NCI-H774 (cell line): ENCODE measurements at places on chromosomes 1 and 21.

DNA sequence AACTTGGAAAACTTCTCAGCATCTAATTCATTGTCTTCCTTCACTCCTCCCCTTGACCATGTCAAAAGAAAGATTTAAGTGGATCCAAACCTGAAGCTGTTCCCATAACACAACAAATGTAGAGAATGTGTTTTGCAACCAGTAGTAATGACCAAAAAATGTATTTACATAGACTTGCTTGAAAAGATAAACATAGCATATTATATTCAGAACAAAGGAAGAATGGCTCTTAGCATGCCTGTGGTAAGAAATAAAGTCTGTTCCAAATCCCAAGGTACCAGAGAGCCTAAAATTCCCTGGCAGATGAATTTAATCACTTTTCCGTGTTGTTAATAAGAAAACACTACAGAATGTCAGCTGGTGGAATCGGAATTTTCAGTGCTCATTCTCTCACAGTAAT, 36.8 kb downstream of the FMO3 start:
- no peak for DNase-seq

GRCh38 chr21:45067462-45068285, 6.7 kb upstream of the ADARB1 start:
- DNase-seq: no peak

DNA sequence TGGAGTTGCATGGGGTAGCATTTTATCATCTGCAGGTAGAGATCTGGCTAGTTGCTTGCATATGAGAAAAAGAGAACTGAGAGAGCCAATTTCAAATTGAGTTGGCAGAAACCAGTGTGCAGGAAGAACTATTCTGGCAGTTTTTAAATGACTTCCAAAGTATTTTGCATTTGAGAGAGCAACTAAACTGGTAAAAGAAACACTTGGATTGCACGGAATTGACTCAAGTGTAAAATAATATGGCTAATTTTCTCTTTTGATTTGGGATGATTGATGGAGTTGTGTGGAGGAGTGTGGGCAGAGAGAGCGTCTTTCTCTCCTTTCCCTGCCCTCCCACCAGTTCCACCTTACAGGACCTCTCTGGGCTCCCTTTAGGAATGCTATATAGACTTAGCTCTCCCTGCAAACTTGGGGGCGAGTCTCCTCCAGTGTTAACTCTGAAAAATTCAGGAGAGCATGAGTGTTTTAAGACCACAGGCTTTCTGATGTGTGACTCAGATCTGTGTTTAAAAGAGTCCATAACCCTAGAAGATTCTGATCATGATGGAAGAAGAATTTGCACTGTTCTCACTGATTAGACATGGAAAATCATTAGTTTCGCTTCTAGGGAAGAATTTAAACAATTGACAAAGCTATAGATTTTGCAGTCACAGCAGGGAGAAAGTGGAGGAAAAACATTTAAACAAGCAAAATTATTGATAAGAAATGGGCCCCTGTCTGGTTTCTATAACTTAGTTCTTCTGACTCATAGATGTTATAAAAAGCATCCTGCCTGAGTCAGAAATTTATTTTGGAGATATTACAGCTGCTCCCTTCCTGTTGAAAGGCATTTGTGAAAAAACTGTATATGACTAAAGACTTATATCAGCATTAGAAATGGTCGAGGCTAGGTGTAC, 24.9 kb upstream of the CTBS start:
- no peak for DNase-seq

- DNase-seq: no peak
Measured at GRCh38 chr1:50265790-50266314, 157.1 kb downstream of the ELAVL4 start.

DNA sequence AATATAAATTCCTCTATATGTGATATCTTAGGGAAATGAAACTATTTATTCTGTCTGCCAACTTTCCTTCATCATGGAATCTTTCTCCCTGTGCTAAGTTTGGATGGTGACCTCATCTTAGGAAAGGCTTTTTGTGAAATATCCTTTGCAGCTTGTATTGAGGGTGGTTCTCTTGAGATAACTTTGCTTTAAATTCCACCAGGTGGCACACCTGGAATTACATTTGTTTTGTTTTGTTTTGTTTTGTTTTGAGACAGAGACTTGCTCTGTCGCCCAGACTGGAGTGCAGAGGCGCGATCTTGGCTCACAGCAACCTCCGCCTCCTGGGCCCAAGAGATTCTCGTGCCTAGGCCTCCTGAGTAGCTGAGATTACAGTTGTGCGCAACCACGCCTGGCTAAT, 7.6 kb upstream of the CD1A start:
- no peak for DNase-seq

GRCh38 chr1:195328681-195329080, 1279.6 kb downstream of the KCNT2 start:
- DNase-seq: no peak

DNA sequence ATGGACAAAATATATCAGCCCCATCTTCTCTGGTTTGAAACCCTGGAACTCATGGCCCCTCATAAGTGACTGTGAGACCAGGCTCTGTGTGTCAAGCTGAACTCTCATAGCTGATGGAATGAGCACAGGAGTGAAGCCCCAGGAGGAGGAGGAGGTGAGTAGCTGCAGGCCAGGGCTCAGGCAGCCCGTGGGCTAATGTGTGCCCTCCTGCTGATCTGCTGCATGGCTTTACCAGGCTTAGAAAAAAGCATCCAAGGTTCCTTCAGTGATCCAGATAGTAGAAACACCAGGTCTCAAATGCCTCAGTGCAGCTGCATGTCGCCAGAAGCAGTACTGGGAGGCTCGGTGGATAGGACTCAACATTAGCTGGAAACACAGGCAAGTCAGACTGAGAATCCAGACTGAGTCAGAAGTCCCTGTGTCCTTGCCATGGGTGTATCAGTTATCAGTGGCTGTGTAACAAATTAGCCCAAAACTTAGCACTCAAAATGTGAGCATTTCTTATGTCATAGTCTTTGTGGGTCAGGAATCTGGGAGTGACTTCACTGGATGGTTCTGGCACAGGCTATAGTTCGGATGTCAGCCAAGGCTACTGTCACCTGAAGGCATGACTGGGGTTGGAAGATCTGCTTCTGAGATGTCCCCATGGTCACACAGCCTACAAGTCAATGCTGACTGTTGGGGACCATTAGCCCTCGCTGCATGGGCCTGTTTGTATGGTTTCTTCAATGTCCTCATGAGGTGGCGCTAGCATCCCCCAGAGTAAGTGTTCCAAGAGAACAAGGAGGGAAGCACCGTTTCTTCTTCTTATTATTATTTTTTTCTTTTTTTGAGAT, 255.4 kb upstream of the IRF2BP2 start:
- no peak for DNase-seq

- DNase-seq: no peak
Measured at GRCh38 chr1:170063109-170063826, 11.2 kb downstream of the KIFAP3 start.

- no peak for DNase-seq
Measured at GRCh38 chr1:15994590-15995351, 9.3 kb upstream of the SRARP start.

DNA sequence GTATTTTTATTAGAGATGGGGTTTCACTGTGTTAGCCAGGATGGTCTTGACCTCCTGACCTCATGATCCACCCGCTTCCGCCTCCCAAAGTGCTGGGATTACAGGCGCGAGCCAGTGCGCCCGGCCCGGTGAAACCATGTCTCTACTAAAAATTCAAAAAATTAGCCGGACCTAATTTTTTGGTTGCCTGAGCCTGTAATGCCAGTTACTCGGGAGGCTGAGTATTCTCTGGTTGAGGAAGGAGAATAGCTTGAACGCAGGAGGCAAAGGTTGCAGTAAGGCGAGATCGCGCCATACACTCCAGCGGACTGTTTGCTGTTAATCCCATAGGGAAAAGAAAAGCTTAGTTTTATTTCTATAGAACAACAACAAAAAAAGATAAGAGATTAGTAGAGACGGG, 29.9 kb upstream of the HJV start:
- no peak for DNase-seq

- DNase-seq: no peak
Measured at GRCh38 chr21:38498057-38498833, at the start of gene ERG. TSS of gene ERG (minus strand) at chr21:38498477. CDS start at chr21:38498380, 97 bp downstream.

DNA sequence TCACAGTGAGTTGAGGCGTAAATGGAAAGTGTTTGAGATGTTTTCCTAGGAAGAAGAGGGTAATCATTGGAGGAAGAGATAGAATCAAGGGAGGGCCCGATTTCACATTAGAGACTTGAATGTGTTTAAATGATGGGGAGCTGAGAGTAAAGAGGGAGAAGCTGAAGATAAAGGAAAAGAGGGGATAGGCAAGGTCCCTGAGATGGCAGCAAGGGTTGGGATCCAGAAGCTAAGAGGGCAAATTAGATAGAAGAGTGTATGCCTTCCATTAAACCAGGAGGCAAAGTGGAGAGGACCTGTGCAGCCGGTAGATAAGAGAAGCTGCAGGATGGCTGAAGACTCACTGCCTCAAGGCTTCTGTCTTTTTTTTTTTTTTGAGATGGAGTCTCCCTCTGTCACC, 21.6 kb upstream of the CSF1 start:
- no peak for DNase-seq

DNA sequence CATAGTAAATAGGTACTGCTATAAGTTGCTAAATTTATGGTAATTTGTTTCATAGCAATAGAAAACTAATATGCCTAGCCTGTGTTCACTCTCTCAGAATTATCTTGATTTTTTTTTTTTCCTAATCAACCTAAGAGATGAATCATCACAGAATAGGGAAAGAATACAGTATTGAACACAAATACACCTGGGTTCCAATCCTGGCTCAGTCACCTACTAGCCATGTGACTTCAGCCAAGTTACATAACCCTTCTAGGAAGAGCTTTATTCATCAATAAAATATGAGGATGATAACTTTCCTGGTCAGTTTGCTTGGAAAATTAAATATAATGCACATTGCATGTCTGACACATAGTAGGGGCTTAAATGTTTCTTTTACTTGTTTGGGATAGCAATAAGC, 279.5 kb downstream of the FOXD2 start:
- DNase-seq: no peak

DNA sequence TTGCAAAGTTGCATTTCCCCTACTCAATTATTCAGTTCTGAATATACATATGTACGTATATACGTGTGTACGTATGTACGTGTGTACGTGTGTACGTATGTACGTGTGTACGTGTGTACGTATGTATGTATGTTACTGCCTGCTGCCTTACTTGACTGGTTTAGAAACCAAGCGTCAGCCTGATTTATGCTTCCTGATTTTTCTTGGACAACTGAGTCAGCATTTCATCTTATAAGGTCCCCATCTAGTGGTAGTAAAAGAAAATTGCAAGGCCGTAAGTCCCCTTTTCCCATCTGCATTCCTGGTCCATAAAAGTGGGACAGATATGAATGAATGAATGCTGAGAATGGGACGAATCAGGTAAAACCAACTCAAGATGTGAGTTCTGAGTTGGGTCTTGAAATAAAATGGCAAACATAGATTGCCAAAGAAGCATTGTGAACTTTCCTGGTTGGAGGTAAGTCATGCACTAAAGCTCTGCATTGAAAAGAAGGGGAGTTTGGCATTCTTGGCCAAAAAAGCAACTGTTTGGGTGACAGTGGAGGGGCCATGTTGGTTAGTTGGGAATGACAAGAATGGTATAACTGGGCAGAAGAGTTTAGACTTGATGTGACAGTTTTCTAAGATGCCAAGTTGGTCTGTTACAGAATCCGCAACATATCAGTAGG, 76.4 kb upstream of the DNAH14 start:
- peak; percentile 38 for DNase-seq

DNA sequence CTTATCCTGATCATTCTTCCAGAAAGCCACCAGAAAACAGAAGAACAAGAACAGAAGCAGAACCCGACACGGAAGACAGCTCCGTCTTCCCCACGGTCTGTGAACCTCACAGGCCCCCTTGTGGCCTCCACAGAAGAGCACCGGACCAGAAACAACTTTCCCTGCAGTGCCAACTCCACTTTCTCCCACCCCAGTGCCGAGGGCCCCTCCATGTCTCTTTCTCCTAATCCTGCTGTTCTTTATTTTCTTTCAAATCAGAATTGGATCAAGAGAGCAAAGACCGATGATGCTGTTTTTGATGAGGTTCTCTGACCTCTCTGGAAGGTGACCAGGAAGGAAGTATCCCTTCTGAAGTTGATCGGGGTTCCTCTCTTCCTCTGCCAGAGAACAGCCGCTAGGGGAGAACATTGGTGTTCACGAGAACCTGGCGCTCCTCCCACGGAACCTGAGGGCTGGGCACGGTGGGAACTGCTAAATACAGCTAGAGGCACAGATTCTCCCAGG, 58.9 kb upstream of the CTTNBP2NL start:
- peak; percentile 48 for DNase-seq

DNA sequence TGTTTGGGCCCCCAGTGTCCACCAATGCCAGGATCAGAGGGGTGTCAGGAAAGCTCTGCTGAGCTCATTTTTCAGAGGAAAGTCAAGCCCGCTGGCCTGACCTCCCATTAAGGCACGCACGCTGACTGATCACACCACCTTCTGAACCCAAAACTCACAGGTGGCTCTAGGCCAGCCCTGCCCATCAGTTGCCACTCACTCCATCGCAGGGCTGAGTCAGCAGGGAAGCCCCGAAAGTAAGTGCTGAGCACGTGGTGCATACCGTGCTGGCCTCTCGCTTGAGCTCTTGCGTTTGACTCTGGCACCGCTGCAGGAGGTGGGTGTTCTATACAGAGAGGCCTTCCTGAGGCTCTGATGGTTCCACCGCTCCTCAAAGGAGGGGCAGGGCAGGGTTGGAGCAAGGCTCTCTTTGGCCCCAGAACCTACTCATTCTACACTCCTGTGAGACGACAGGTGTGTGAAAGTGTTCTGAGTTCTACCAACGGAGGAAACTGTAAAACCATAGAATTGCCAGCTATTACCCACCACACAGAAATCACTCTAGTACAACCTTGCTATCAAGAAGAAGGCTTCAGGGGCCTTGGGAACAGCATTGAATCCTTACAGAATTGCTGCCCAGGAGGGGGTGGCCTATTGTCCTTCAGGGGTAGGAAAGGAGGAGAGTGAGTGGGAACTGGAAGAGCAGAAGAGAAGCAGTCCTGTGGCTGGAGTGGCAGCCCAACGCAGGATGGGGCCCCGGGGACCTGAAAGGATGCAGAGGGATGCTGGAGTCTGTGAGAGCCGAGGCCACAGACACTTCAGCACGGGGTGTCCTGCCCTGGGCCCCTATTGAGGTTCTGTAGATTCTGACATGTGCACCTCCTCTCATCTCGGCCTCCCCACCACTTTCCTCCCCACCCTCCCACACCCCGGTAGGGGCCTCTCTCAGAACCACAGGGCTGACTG, 214.7 kb upstream of the EDN2 start:
- DNase-seq: no peak

DNA sequence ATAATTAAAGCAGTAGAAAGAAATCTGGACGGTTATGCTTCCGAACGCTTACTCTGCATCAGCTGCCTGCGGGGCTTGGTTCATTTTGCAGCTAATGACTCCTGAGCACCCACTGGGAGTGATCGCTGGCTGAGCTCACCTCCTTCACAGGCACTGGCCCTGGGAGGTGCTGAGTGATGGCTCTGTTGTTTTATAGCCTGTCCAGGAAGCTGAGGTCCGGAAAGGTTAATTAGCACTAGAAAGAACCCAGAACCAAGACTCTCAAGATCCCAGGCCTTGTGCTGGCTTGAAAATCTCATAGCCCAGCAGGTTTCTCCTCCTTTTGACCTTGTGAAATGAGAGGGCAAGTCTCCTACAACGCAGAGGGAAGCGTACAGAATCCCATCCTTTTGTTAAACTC, 226.2 kb downstream of the AJAP1 start:
- DNase-seq: no peak
